ENCODE measurements at places on chromosomes 11 and 22.

DNA sequence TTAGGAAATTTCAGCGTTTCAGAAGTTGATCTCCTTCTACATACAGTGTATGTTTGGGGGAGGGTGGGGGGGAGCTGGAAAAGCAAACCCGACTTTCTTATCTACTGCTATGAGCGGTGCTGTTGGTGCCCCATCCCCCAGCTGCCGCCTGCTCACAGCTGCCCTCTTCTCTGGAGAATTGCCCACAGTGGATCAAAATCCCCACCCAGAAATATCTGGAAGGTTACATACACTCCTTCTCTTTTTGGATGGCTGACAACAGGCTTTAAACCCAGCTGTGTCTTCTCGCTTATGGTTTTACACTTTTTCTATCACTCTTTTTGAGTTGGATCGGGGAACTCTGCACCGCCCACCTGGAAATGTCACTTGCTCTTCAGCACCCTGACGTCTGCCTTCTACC, 56.4 kb downstream of the DHCR7 start:
- DNase-seq = no peak

DNA sequence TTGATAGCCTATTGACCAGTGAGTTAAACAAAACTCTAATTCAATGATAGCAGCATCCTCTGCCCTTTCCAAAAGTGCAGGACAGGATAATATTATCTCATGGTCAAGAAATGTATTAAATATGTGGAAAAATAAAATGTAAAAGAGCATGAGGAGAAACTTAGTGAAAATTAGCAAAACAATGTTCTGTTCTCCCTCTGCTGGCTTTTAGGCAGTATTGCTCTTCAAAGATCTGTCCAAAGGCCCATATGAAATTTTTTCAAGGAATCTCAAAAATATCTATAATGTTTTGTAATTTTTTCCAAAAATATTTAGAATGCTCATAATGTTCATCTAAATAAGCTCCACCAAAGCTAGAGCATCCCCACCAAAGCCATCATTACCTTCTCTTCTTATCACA, 8.3 kb upstream of the ARL14EP start:
- DNase-seq = no peak

- DNase-seq = no peak
Observed at GRCh38 chr22:19019029-19019678, 83.1 kb upstream of the PRODH start.

GRCh38 chr11:10305964-10306918, 1.4 kb downstream of the ADM start:
- no peak for DNase-seq

DNA sequence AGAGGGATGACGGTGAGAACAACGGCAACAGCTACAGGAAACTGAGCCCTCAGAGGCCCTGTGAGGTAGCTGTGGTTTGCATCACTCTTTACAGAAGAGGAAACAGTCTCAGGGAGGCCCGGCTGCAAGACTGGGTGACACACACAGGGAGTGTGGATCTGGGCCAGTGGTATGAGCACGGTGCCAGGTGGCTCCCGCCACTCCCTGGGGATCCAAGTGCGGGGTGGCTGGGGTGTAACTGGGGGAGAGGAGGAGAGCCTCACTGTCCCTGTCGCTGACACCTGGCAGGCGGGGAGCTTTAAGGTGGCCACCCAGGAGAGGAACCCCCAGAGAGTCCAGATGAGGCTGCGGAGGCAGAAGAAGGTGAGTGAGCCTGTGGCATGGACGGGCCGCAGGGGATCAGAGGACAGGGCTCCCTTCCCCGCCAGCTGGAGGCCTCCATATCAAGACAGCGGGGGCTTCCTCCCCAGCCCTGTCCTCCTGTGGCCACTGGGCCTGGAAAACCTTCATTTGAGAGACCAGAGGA, 5.6 kb downstream of the RGL4 start:
- DNase-seq = peak; percentile 52

DNA sequence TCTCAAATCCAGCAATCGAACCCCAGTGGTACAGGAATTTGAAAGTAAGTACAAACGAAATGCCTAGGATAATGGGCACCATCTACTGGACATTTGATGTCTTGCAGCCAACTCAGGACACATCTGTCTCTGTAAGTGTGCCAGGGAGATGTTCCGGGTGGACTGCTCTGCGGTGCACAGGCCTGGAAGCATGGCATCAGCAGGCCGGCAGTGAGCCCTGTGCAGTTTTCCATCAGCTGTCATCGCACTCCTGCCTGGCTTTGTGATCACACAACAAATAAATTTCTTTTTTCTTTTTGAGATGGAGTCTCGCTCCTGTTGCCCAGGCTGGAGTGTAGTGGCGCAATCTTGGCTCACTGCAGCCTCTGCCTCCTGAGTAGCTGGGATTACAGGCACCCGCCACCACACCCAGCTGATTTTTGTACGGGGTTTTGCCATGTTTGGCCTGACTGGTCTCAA, 71.0 kb downstream of the JAM3 start:
- no peak for DNase-seq

DNA sequence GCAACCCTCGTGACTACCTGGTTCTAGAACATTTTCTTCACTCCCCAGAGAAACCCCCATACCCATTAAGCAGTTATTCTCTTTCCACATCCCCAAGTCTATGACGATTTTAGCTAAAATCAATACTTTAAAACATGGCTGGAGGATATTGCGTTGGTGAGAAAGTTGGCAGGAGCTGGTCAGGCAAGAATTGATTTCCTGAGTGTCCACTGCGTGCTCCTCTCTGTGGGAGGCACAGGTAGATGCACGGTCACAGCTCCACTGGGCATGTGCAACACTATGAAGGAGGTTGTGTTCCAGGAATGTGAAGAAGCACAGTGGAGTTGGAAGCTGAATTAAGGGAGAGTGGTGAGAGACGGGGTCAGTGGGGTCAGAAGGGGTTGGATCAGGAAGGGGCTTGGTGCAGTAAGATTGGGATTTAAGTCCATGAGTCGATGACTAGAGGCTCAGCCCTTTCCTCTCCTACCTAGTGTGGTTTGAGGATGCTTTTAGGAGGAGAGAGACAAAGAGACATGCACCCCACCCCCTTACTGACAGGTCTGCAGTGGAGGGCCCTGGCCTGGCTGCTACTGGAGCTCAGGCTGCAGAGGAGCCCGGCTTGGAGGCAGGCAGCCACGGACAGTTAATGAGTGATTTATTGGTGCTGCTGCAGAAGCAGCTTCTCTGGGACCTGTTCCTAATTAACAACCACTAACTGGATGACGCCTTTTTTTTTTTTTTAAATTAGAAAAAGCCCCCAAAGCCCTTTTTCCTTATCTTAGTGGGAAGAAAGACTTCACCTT, 395.6 kb downstream of the TENM4 start:
- no peak for DNase-seq

DNA sequence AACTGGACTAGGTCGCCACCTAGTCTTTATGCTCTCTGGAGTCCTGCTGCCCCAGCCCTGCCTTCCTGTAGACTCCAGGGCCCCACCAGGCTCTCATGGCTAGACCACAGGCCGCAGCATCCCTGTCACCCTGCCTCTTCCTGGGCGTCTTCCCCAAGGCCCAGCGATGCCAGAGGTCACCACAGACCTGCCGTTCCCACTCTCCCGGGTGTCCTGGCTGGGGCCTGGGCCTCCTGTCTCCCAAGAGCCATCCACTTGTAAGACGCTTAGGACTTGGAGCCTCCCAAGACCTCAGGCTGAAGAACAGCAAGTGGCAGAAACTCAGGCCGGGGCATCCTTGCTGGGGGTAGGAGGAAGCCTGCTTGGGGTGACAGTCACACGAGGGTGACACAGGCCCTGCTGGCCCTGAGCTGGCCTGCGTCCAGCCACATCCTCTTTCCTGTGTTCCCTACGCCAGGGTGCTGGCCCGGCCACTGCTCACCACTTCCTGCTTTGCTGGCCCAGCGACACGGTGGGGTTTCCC, 2.0 kb upstream of the TCIRG1 start:
- DNase-seq = no peak

- DNase-seq = no peak
Observed at GRCh38 chr22:45036154-45036553, 26.3 kb upstream of the PHF21B start.

DNA sequence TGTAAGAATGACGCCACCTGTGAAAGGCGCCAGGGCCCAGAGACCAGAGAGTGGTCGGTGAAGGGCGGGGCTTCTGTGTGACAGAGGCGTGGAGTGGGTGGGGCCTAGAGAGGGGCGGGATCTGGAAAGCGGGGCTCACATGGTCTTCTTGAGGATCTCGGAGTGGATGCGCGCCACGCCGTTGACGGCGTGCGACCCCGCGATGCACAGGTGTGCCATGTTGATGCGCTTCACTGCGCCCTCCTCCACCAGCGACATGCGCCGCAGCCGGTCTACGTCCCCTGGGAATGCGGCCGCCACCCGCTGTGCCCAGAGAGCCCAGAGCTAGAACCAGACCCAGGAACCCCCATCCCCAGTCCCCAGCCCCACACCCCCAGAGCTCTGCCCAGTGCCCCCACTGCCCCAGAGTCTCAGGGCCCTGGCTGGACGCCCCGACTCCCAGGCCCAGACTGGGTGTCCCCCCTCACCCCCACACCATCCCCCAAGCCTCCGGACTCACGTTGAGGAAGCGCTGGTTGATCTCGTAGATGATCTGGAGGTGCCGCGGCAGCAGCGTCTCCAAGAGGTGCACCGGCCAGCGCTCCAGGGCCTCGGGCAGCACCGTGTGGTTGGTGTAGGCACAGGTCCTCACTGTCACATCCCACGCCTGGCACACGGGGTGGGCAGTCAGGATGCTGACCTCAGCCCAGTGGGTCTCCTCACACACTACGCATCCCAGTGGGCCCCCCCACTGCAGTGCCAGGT, 6.2 kb downstream of the PYGM start:
- no peak for DNase-seq

DNA sequence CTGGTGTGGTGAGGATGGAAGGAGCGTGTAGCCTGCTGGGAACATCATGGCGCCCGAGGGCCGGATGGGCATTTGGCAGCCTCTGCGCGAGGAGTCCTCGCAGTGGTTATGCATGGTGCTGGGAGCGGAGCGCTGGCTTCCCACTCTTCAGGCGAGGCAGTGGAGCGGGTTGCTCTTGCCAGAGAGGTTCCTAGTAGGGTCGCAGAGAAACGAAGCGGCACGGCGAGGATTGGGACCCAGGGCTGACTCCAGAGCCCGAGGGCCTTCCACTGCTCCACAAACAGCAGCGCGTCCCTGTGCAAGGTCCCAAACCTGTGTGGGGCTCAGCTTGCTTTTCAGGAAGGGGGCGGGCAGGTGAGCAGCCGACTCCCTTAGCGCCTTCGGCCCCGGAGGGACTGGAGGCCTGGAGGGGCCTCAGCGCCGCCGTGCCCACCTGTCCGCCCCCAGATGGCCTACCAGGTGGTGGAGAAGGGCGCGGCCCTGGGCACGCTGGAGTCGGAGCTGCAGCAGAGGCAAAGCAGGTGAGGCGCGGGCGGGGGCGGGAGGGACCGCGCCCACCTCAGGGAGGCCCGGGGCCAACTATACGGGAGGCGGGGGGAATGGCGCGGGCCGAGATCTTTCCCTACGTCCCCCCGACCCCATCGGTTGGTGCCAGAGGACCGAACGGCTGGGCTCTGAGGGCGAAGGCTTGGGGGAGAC, 7.2 kb downstream of the ATG16L2 start:
- DNase-seq = no peak

DNA sequence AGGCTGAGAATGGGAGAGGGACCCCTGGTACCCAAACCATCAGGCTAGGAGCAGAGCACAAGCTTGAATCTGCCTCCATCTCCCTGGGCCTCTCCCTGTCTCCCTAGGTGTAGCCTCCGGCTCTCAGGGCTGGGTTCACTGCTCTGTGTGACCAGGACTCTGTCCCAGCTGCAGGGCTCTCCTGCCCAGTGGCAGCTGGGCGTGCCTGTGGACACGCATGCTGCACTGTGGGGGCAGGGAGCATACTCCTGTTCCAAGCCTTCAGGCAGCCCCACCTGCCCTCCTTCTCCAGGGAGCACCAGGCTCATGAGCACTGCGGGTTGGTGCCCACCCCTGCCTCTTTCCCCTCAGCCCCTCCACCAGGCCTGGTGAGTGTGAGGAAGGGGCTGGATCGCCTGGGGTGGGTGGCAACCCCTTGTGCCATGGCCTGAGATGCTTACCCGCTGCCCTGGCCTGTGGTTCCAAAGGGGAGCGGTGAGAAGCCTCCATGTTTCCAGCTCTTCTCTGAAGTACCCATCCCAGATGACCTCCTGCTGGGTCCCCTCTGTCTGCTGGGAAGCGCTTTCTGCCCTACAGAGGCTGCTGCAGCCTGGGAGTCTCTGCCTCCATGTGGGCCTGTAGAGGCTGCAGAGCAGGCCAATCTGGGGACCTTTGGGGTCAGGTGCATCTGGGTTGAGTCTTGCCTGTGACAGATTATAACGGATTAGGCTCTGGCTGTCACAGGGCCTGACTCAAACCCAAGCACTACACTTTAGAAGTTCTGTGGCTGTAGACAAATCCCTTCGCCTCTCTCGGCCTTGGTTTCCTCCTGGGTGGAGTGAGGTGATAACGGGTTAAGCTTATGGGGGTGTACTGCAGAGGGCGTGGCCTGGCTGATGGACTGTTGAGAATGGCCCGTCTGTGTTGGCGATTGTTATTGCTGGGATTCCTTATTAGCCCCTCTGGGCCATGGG, 43.7 kb downstream of the WNT11 start:
- DNase-seq = no peak
